ENCODE measurements at places on chromosomes 12 and 14. TPM values are rescaled to one million over a fixed set of nuclear protein-coding genes. Genes with fewer than 3 reads are reported as not detected.

DNA sequence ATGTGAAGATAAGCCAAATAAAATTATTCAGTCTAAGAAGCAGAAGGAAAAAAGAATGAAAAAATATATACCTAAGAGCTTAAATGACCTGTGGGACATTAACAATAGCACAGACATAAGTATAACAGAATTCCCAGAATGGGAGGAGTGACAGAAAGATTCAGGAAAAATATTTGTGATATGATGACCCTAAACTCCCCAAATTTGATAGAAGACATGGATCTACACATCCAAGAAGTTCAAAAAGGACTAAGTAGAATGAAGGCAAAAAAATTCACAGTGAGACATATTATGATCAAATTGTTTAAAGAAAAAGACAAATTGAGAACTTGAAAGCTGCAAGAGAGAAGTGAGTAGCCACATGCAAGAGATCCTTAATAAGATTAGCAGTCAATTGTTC is 211.4 kb upstream of the OR4E1 start:
- no peaks in the 10 kb centered on the region for H3K27me3 ChIP-seq
- H3K27ac ChIP-seq: no peak overlapping the region
- no peak for DNase-seq
- H3K4me1 ChIP-seq: no peaks in the 10 kb centered on the region

DNA sequence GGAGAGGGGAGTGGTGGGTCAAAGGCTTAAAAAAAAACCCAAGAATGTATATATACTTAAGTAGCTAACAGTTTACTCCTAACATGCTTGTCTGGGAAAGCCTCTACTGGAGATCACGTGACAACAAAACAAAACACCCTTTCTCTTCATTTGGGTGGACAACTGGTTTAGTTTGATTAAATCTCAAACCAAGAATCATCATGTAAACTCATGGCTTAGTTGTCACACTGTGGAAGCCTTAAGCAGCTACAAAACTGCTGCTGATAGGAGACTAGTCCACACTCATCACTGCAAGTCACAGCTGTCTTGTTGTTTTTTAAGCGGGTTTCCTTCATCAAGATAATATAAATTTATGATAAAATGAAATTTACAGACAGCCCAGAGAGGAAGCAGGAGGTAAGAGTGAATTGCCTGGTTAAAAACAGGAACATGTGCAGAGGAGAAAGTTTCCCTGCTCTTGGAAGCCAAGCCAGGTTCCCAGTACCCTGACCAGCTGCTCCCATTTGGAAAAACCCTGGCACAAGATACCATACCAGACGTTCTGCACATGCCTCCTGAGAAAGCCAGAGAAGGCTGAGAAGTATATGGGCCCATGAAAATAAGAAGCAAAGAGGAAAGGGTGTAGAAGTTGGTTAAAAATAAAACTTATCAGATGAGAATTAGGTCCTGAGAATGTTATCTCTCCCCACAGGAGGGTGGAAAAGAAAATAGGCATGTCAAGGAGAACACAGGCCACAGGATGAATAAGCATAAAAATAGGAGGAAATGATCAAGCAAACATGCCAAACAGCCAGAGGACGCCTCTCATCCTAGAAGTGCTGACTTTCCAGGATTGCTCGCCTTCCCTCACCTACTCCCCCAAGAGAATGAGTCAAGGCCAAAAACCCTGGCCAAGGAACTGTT is 34.0 kb downstream of the EGLN3 start:
- no peaks in the 10 kb centered on the region for H3K4me1 ChIP-seq
- H3K36me3 ChIP-seq: no peaks in the 10 kb centered on the region
- H3K4me3 ChIP-seq: no peak overlapping the region

DNA sequence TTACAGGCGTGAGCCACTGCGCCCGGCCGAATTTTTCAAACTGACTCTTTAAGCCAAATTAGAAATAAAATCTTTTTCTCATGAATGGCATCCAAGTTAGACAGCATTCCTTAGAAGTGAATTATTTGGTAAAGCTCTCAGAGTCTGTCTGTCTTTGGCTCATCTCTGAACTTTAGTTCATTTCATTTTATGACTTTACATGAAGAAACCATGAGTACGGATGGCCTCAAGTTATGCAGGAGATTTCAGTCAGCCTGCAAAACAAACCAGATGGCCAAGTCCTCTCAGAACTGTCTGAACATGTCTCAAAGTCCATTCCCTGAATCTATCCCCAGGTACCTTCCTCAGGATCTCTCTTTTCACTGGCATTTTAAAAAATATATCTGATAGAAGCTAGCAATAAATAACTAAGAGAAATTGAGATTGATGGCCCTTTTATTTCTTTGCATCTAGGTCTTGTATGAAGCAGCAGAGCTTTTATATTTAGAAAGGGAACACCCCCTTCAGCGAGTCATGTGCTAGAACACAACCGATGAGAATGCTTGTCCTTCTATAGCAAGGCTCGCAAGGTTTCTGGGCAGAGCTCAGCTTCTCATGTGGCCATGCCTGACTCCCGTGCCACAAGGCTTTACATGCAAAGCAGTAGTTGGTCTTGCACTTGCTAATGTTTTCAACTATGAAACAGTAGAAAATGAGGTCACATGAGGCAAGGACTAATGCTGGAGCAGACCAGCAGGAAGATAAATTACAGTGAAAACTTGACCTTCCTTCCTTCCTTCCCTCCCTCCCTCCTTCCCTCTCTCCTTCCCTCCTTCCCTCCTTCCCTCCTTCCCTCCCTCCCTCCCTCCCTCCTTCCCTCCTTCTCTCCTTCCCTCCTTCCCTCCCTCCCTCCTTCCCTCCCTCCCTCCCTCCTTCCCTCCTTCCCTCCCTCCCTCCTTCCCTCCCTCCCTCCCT is 125.0 kb downstream of the AKAP6 start:
- DNase-seq: peak; percentile 25
- H3K4me1 ChIP-seq: no peaks in the 10 kb centered on the region
- H3K27me3 ChIP-seq: no peaks in the 10 kb centered on the region
- no peak overlapping the region for H3K4me3 ChIP-seq

- no peaks in the 10 kb centered on the region for H3K4me1 ChIP-seq
- no peaks in the 10 kb centered on the region for H3K27me3 ChIP-seq
- no peak overlapping the region for H3K27ac ChIP-seq
- no peaks in the 10 kb centered on the region for H3K36me3 ChIP-seq
- no peak overlapping the region for H3K4me3 ChIP-seq
Observed at GRCh38 chr14:35883677-35884293, 57.6 kb downstream of the BRMS1L start.

DNA sequence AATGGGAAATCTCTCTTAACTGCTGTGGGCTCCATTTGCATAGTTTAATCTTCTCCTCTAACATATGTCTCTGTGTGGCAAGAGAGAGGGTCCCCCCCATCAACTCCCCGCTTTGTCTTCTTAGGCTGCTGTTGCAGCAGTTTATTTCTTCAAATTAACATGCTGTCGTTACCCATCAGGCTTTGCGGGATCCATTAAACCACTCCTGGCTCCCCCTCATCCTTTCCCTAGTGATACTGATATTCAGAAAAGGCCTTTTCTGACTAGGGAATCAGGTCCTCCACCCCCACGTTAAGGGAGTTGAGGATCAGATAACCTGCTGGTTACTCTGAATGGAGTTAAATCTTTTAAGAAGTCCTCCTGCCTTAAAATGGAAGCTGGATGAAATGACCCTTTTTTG is 15.2 kb downstream of the GPR84 start:
- H3K27ac ChIP-seq: no peak overlapping the region
- H3K27me3 ChIP-seq: no peaks in the 10 kb centered on the region
- H3K4me3 ChIP-seq: no peak overlapping the region
- H3K36me3 ChIP-seq: peaks cover 14% of the 10 kb centered on the region
- H3K4me1 ChIP-seq: peaks cover 25% of the 10 kb centered on the region

DNA sequence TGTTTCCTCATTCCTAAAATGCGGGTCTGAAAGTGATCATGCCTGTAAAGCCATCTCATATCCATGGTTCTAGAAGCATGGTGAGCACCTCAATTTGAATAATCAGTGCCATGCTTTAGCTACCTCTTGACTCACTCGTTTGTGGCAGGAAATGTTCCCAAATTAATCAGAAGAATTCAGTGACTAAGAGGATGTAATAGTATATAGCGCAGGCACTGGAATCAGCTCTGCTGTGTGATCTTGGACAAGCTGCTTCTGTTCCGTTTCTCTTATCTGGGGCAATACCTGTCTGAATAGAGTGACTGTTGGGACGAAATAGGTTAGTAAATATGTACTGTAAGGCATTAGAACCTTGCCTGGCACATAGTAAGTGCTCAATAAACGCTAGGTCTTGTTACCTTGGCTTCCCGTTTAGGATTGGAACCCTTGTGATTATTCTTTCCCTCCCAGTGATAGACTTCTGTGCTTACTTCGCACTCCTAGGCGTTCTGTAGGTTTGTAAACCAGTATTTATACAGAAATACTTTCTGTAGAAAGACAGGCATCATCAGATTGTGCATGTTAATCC is 820 bp upstream of the SMAGP start:
- no peak overlapping the region for H3K4me3 ChIP-seq
- peaks cover 6% of the 10 kb centered on the region for H3K36me3 ChIP-seq
- no peaks in the 10 kb centered on the region for H3K27me3 ChIP-seq
- peaks cover 6% of the 10 kb centered on the region for H3K4me1 ChIP-seq
- H3K27ac ChIP-seq: peak overlapping the region; percentile 93

DNA sequence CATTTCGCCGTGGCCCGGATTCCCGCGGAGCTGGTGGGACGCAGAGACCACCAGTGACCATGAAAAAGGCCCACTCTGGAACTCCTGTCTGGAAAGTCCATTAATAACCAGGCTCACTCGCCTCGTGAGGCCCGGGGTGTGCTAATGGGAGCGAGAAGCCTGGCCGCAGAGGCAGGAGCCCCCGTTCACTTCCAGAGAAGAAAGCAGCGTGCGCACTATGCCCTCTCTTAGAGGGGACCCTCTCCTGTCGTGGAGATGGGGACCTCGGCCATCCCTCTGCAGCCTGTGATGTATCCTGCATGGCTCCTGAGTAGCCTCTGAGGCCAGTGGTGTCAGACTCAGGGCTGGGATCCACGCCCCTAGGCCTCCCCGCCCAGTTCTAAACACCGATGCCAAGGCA is 134.1 kb upstream of the VRK1 start:
- no peak overlapping the region for H3K27ac ChIP-seq
- no peak overlapping the region for H3K4me3 ChIP-seq
- no peaks in the 10 kb centered on the region for H3K4me1 ChIP-seq
- H3K27me3 ChIP-seq: no peaks in the 10 kb centered on the region
- H3K36me3 ChIP-seq: no peaks in the 10 kb centered on the region

GRCh38 chr12:58310809-58311622 is 369.6 kb downstream of the ATP23 start:
- H3K36me3 ChIP-seq: no peaks in the 10 kb centered on the region
- H3K4me3 ChIP-seq: no peak overlapping the region
- peaks cover 1% of the 10 kb centered on the region for H3K4me1 ChIP-seq
- H3K27ac ChIP-seq: no peak overlapping the region
- no peaks in the 10 kb centered on the region for H3K27me3 ChIP-seq

DNA sequence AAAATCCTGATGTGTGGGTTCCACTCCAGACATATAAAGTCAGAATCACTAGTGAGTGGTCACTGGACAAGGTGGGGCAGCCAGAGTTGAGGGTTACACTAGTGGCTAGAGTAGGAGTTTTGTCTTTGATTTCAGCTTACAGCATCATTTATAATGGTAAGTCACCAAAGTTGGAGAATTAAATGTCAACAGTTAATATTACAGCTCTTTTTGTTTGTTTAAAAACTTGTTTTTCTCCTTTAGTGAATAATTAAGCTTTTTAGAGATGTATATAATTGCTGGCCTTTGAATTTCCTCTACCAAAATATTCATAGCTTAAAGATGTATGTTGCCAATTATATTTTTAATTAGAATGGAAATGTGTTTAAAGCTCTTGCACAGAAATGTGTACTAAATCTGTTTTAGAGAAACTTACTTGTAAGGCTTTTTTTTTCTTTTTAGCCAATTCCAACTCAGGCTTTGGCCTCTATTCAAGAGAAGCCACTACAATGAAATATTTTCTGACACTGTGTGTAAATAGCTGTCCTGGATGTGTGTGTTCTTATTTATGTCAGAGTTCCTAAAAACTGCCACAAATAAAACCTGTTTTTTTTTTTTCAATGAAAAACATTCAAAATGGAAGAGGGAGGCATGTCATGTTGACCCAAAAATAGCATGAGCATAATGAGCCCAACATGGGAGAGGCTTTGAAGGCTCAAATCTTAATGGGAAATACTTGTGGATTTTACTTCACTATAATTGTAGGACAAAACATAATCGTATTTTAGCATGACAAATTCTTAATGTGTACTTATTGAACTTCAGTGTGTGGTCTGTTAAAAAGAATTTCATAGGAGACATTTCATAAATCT is 92.2 kb downstream of the TBC1D30 start:
- H3K4me1 ChIP-seq: no peaks in the 10 kb centered on the region
- DNase-seq: peak; percentile 38
- H3K4me3 ChIP-seq: no peak overlapping the region
- H3K36me3 ChIP-seq: no peaks in the 10 kb centered on the region

DNA sequence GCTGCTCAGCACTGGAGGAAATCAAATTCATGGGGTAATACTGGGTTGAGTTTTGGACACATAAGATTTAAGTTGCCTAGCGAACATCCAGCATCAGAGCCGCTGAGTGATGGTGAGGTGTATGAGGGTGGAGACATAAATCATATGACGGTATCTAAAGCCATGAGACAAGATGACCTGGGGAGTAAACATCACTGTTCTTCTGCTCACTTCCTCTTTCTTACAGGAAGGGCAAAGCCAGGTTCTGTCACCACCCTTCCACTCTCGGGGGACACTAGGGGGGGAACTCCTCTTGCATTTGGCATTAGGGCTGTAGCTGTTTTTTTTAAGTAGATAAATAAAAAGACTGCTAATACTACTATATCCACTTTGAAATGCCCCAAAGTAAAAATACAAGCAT is 24.0 kb downstream of the PRDM4 start:
- H3K27me3 ChIP-seq: no peaks in the 10 kb centered on the region
- H3K4me1 ChIP-seq: no peaks in the 10 kb centered on the region
- no peak overlapping the region for H3K27ac ChIP-seq

GRCh38 chr12:53419756-53420155 is 3.9 kb upstream of the AMHR2 start:
- H3K36me3 ChIP-seq: no peaks in the 10 kb centered on the region
- peaks cover 2% of the 10 kb centered on the region for H3K4me1 ChIP-seq
- DNase-seq: no peak
- no peak overlapping the region for H3K27ac ChIP-seq

DNA sequence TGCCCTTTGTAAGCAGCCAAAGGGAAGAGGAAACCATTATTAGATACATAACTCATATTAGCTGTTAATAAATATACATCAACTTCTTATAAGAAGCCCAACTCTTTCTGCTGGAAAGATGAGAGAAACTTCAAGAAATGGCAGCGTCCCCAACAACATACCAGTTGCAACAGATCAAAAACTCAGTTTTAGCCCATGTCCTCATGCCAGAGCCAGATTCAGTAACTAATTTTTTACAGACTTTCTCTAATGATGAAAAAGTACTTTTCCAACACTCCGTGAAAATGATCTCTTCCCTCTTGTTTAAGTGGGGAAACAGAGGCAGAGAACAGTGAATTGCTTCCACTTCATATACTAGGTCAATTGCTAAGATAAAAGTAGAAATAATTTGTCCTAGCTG is 206.8 kb upstream of the NUDT4 start:
- H3K4me1 ChIP-seq: peaks cover 2% of the 10 kb centered on the region
- H3K4me3 ChIP-seq: no peak overlapping the region

FGF6 gene
- polyA plus RNA-seq: 0.12 TPM

USP44 gene
- 0.21 TPM for polyA plus RNA-seq

KRT5 gene
- polyA plus RNA-seq: 0.79 TPM

LTA4H gene
- polyA plus RNA-seq: 83.8 TPM

TAS2R46 gene
- polyA plus RNA-seq: not detected

LPAR5 gene
- 7.8 TPM for polyA plus RNA-seq

TCL1B gene
- polyA plus RNA-seq: not detected

All from small intestine (tissue), 16 donors.